ENCODE measurements at places on chromosomes 1 and 21.

DNA sequence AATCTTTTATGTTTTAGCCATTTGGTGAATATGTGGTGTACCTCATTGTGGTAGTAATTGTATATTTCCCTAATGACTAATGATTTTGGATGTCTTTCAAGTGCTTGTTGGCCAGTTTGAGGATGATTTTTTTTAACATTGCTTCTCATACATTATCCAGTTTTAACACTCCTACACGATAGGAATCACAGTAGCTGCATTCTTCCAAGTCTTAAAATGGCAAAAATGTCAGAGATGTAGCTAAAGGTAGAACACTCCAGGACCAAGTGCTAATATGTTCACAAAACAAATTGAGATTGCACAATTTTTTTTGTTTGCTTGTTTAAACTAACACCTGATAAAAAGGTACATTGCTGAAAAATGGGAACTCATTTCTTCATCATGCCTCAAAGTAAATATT lies 11.7 kb downstream of the USP25 start:
- no peak for DNase-seq

DNA sequence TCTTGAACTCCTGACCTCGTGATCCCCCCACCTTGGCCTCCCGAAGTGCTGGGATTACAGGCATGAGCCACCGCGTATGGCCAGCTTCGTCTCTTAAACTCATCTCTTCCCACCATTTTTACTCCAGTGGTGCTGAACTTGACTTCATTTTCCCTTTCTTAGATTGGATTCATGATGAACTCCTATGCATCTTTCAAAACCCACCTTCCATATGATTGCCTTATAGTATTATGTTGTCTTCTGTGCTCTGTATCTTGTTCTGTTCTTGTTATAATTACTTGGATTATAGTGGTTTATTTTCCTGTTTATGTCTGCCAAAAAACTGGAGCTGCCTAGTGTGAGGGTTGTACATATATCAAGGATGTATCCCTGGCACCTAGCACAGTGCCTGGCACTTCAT lies 110.8 kb upstream of the GADD45A start:
- no peak for DNase-seq

DNA sequence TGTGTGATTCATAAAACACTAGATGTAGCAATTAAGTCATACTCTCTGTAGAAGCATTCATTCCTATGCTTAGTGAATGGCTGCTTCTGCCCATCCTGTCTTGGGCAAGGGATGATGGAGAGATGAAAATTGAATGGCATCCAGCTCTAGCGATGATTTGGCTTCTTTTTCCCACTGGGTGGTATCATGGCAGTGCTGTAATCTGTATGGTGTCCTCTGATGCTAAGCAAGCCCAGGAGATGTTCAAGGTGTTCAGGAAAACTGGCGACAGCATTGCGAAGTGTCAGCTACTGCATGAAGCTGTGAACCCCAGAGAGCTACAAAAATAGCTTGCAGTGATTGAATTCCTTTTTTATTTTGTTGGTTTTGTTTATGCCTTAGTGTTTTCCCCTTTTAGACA lies 48.9 kb upstream of the LEPR start:
- DNase-seq = no peak

DNA sequence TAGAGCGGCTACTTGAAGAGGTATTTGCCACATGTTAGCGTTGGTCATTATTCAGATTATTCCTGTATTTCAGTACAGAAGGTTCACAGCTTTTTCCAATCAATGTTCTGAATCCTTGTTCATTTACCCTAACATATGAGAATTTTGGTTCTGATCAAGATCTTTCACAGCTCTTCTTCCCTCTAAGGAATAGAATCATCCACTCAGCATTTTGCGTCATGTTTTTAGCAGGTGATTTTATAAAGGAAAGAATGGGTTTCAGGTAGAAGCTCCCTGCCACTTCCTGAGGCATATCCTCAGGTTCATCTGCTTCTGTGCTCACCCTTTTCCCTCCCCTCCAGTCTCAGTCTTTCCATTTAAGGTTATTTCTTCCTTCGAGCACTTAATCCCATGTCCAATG lies 66.4 kb downstream of the NPHS2 start:
- no peak for DNase-seq

- no peak for DNase-seq
These were observed 8.1 kb upstream of the KTI12 start for GRCh38 chr1:52041551-52042185.

DNA sequence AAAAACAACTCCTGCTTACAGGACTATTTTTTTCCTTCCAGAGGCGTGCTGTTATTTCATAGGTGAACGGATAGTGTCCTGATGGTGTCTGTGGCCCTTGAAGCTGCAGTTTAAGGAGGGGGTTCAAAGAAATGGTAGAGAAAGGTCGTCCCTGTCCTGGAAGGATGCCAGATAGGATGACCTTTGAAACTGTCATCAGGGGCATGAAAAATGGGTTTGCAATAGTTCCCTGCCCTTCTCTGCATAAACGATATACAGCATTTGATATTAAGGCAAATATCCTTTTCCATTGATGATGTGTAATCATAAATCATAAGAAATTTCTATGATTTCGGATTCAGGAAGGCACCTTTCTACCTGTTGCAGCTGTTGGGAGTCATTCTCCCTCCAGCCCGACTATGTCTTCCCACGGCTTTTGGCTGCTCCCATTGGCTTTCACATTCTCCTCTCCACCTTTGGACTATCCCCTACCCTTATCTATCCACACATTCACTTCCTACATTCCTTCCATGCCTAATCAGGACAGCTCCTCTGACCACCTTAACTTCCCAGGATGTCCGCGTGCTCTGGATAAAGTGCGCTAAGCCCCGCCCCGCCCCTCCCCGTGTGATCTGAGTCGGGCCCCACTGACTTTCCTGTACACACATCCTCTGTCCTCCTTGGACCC lies 209.8 kb downstream of the DISC1 start:
- no peak for DNase-seq

DNA sequence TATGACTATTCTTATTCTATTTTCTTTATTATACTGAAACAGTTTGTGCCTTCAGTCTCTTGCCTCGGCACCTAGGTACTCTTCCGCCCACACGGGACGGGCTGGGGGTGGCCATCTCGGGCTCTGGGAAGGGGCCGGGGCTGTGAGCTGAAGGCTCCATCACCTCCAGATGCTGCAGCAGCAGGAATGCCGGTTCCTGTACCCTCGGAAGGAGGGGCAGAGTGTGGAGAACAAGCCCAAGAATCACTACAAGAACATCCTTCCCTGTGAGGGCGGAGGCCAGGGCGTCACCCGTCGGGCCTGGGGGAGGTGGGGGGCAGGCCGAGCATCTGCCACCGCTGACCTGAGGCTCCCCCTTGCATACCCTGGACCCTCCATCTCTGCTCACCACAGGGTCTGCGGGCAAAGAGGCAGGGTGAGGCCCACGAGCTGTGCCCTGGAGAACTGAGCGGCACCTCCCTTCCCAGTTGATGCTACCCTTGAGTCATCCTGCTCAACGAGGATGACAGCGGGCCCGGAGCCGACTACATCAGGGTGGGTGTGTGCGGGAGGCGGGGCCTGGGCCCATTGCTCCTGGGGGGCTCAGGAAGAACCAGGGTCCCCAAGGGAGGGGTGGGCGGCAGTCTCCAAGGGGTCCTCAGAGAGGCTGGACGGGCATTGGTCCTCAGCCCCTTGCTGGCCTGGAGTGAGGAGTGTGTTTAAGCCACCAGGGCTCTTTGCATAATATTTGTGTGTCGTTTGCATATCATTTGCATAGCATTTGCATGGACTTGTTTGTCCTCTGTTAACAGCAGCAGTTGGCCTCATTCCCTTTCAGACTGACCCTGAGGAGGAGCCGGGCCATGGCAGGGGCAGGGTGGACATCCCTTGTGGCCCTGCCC lies 7.5 kb downstream of the RNF223 start:
- DNase-seq = no peak

- DNase-seq = no peak
These were observed 3.3 kb downstream of the AHDC1 start for GRCh38 chr1:27600498-27601175.

GRCh38 chr1:50300297-50300696 lies 122.9 kb downstream of the DMRTA2 start:
- no peak for DNase-seq

- DNase-seq = no peak
These were observed 17.6 kb downstream of the PBX1 start for GRCh38 chr1:164576291-164577271.

DNA sequence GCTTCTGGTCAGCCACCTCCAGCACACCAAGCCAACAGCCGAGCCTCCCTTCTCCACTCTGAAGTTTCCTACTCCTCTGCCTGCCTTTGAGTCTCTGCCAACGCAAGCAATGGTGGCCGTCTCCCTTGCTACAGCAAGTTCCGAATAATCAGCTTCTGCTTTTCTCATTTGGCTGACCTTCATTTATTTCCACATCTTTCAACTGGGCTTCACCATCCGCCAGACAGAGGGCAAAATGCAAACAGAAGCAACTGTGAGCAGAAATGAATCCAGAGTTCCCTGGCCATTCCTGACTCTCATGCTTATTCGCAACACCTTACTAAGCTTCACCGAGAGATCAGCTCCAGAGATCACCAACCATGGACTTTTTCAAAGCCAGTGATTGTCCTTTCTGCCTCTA lies 621.0 kb downstream of the NPHP4 start:
- DNase-seq = no peak

GRCh38 chr1:178646821-178647220 lies 78.2 kb upstream of the RALGPS2 start:
- no peak for DNase-seq

DNA sequence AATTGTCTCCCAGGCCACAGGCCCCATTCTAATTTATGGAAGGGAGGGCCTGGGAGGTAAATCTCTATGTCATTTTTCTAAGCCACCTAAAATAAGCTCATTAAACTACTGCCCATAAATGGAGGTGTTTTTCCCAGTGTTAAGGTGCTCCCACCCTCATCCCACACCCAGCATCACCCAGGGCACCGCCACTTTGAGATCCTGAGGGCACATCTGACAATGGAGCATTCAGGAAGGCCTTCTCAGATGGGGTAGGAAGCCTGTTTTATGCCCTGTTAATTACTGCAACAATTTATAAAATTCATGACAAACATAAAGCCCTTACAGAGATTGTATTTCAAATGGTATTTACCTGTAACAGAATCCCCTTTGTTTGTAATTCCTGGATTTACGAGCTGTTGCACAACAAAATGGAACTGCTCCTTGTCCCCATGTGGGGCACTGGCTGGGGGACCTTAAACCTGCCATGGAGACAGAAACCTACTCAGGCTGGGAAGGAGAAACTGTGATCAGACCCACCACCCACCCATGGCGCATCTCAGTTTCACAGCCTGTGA lies 319.5 kb upstream of the USP24 start:
- no peak for DNase-seq

- DNase-seq = no peak
These were observed 165.4 kb downstream of the RUNX1 start for GRCh38 chr21:34883491-34884271.

DNA sequence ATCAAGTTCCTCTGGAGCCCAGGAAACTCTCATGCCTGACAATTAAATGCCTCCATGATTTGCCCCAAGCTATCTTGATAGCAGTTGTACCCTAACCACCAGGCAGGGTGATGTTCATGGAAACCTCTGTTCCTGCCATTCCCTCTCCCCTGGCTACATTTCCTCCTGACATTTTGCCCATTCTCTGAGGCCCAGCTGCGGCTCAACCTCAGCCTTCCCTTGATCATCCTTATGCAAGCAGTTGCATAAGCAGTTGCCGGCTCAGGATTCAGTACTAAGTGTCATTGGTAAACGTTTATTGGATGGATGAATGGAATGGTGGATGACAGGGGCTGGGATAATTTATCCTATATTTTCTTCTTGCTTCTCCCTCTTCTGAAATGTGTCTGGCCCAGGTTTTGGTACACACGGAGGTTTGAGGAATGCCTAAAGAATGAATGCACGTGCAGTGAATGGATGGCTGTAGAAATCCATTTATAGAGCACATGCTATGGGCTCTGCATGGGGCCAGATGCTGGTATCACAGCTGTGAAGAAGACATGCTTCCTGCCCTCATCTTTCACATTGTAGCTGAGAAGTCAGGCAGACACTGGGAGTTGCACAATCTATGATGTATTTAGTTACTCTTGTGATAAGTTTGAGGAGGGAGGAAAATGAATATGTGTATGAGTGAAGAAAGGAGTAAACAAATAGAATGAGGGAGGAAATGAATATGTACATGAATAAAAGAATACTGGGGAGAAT lies 261.8 kb downstream of the FOXD2 start:
- no peak for DNase-seq

DNA sequence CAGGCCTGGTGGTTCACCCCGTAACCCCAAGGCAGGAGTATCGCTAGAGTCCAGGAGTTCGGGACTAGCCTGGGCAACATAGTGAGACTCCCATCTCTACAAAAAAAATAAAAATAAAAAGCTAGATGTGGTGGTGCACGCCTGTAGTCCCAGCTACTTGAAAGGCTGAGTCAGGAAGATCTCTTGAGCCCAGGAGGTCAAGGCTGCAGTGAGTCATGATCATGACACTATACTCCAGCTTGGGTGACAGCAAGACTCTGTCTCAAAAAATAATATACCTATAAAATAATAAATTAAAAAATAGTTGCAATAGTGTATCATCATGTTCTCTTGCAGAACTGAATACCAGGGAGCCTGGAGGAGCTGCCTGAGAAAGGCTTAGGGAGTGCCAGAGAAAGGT lies 19.9 kb upstream of the TMEM39B start:
- no peak for DNase-seq

GRCh38 chr1:86430376-86430775 lies 6.4 kb downstream of the CLCA2 start:
- DNase-seq = no peak

GRCh38 chr1:70805641-70806040 lies 242.0 kb downstream of the PTGER3 start:
- no peak for DNase-seq

DNA sequence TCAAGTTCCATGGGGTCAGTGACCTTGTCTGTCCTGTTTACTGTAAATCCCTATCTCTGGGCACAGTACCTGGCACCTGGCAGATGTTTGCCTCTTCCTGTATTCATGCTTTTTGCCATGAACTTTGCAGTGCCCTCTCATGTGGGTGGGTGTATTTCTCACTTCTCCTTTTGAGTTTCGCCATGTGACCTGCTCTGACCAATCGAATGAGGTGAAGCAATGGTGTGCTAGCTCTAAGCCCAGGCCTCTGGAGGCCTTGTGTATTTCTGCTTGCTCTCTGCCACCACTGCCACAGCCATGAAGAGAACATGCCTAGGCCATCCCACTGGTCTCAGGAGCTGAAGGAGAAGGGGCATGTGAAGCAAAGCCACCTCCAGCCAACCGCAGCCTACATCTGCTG lies 185.5 kb upstream of the ZC3H12A start:
- no peak for DNase-seq

GRCh38 chr1:202439308-202439707 lies 90.8 kb downstream of the PPP1R12B start:
- no peak for DNase-seq

All from thoracic aorta (tissue), 2 donors.